ENCODE measurements at places on chromosomes 6 and 20.

DNA sequence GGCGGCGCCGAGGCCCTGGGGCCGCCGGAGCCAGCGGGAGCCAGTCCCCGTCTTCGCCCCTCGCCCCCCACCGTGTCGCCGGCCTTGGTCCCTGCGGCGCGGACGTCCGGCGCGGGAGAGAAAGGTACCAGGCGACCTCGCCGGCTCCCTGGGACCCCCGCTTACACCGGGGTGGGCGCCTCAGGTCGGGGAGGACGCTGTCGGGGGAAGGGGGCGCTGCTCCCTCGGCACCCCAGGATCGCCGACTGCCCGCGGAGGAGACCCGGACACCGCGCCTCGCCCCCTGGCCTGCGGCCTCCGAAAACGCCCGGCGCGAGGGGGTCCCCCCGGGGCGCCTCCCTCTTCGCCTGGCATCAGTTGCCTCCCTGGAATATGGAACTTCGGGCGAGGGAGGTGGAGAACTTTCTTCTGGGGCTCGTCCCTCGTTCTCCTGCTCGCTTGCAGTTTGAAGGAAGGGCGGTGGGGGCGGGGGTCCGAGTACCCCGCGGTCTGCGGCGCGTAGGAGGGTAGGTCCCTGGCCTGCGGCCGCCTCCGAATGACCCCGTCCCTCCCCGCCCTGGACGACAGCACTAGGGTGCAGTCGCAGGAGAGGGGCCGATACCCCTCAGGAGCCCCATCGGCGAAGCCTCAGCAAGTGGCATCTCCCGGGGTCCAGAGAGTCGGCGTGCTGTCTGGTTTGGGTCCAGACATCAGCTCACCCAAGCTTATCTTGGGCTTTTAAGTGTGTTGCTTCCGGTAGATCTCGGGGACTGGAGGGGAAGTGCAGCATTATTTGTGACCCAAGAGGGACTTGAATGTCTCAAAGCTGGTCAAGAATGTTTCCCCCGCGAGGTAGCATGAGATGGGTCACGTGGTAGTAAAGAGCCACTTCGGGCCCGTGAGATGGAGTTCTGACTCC lies 549 bp downstream of the ANKRD6 start:
- no peak for DNase-seq

GRCh38 chr6:75386050-75386770 lies 101.6 kb upstream of the TMEM30A start:
- DNase-seq = no peak

- no peak for DNase-seq
Measured at GRCh38 chr6:44463728-44464450, 76.4 kb downstream of the CDC5L start.

GRCh38 chr6:124941259-124941658 lies 21.0 kb upstream of the RNF217 start:
- no peak for DNase-seq

DNA sequence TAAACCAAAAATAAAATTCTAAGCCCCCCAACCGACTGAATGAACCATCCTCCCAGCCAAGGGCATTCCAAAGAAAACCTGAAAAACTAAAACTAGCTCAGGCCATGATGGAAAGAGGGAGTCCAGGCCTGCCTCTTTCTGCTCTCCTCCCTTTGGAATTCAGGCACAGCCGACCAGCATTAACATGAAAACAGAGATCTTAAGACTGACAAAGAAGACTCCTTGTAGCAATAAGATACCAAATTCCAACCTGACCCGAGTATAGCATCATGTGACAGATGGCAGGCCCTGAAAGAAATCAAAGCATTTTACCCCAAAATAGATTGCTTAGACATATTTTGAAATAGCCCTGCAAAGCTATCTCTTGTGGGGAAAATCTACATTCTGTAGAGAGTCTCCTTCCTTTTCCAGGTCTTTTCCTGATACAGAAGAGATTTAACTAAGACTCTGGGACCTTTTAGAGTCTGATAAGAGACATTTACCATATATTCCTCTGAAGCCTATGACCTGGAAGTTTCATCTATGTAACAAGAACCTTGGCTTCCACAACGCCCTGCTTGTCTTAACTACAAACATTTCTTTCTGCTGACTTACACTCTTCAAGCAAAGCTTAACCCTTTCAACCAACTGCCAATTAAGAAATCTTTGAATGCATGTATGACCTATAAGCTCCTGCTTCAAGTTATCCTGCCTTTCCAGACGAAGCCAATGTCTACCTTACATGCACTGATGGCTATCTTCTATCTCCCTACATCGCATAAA lies 22.2 kb upstream of the TXLNB start:
- DNase-seq = no peak

DNA sequence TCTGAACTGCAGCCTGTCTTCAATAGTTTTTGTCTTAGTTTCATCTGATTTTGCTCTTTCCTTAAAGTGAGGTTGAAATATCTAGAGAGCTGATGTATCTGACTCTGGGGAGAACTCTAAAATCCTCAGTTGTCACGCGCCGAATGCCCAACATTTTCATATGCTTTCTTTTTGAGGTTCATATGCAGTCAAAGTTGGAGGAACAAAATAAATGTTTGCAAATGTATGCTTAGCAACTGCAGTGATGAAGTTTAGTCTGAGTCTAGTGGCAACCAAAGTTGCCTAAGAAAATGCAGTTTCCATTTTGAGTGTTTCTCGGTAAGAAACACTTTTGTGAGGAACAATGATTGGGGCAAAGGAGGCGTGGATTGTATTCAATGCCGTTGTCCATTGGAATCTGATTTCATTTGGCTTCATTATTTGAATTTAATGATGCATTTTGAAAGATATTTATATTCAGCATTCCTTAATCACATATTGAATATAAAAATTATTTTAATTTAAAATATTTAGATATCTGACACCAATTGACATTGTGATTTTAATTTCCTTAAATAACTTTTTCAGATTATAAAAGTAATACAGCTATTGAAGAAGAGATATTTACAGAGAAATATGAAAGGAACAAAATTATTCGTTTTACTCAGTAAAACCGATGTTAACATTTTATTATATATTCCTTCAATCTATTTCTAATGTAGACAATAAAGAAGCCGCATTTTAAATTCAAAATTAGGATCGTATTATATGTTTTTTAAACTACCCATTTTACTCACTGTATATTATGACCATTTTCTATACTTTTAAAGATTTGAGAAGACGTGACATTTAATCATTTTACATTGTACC lies 122.0 kb downstream of the PLEKHG1 start:
- DNase-seq = no peak

GRCh38 chr6:16540804-16541752 lies 220.2 kb downstream of the ATXN1 start:
- DNase-seq = no peak

GRCh38 chr20:41134362-41135186 lies 2.8 kb upstream of the PLCG1 start:
- no peak for DNase-seq

DNA sequence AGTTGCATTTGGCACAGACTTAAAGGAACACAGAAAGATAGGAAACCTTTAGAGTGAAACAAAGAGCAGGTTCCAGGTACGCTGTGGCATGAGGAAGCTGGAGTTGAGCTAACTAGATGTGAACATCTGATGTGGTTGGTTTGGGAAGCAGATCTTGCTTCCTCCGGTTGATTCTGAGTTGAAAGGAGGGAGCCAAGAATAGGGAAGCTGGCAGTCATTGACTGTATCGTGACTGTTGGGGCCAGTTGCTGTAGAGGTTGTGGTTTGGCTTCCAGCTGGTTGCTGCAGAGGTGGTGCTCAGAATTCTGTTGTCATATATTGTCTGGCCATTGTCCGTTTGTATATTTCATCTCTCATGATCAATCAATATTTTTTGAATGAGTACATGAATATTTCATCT lies 325.9 kb downstream of the PLCB1 start:
- DNase-seq = no peak

- DNase-seq = no peak
Measured at GRCh38 chr6:156795825-156796224, 18.6 kb downstream of the ARID1B start.

- no peak for DNase-seq
Measured at GRCh38 chr6:33276581-33276863, 401 bp upstream of the B3GALT4 start.

DNA sequence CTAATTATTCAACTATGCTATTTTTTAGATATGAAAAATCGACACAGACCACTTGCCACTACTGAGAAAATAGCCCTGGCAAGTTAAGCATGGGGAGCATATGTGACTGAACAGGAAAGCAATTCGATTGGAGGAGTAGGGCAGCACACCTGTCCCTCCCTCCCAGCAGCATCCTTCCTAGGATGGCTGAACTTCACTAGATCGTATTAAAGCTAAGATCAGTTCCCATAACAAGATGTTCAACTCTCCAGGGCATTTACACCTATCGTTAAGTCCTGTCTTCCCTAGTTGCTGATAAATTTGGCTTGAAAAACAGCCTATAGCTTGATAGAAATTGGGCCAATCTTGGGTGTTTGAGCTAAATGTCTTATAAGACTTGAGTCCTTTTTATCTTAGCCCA lies 7.0 kb downstream of the PPP1R10 start:
- DNase-seq = no peak

GRCh38 chr6:4159491-4159890 lies 24.1 kb upstream of the ECI2 start:
- no peak for DNase-seq

- DNase-seq = no peak
Measured at GRCh38 chr6:40588480-40588879, 1.3 kb upstream of the LRFN2 start.
